ENCODE measurements at places on chromosomes 6 and 20. TPM values are rescaled to one million over a fixed set of nuclear protein-coding genes. Genes with fewer than 3 reads are reported as not detected.

STMND1 gene
- 11.0 TPM for total RNA-seq

SLC13A3 gene
- 2.1 TPM for total RNA-seq

BPIFB2 gene
- total RNA-seq, result 3.0 TPM

CAGE1 gene
- 0.15 TPM for total RNA-seq

DLL1 gene
- total RNA-seq, result 16.9 TPM

PSORS1C1 gene
- 2.6 TPM for total RNA-seq

PDE10A gene
- 6.2 TPM for total RNA-seq

SCRT2 gene
- not detected for total RNA-seq

DACT2 gene
- total RNA-seq, result 2.4 TPM

BTN1A1 gene
- 0.26 TPM for total RNA-seq

SRMS gene
- total RNA-seq, result not detected

HNF4A gene
- total RNA-seq, result 0.67 TPM

PTPRT gene
- total RNA-seq, result 10.6 TPM

SMPDL3A gene
- 22.4 TPM for total RNA-seq

ANKRD6 gene
- total RNA-seq, result 29.4 TPM

SLC4A11 gene
- 8.8 TPM for total RNA-seq

SYNGAP1 gene
- total RNA-seq, result 32.0 TPM

CDSN gene
- not detected for total RNA-seq

PSMB8 gene
- total RNA-seq, result 40.4 TPM

COL11A2 gene
- 2.4 TPM for total RNA-seq

ERVFRD-1 gene
- 0.09 TPM for total RNA-seq

EEF1E1 gene
- total RNA-seq, result 18.9 TPM

EFCAB8 gene
- total RNA-seq, result 0.57 TPM
